ENCODE measurements at places on chromosomes 7 and 10.

DNA sequence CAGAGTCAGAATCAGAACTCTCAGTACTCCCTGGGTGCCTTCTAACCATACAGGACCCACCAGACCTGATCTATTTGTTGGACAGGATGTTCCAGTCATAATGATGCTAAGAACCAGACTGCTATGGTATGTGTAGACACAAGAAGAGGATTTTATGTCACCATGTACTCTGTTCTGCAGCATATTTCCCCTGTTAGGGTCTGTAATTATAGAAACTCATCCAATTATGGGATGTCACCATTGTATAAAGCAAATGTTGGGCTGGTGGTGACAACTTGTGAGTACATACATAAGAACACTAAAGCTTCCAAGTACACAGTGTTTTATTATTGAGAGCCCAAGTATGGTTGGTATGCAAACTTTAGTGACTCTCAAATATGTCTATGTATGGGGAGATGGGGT lies 67.1 kb upstream of the AGBL3 start:
- DNase-seq, result no peak

DNA sequence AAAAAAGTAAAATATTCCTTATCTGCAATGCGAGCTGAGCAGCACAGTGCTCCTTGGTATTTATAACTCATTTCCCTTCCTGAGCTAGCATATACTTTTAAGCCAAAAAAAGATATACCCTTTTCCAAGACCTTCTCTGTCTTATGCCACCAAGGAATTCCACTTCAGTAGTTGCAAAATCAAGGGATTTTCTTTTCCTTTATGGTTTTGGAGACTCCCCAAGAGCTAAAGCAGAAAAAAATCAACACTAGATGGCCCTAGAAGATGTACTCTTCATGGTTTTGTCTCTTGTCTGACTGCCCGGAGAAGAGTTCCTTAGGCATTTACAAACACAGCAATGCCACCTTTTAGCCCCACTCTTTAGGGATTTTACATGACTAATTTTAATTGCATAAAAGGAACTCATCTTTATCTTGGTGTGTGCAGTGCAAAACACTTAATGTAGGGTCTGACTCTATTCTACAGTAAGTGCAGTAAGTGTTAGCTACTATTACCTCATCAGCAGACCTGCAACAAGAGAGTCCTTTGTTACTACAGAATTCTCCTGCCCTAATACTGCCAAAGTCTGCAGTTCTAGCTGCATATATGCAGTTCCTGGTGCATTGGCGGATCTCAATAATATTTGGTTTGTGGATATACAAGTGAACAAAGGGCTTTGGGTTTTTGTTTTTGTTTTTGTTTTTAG lies 443.3 kb downstream of the GFRA1 start:
- no peak for DNase-seq

DNA sequence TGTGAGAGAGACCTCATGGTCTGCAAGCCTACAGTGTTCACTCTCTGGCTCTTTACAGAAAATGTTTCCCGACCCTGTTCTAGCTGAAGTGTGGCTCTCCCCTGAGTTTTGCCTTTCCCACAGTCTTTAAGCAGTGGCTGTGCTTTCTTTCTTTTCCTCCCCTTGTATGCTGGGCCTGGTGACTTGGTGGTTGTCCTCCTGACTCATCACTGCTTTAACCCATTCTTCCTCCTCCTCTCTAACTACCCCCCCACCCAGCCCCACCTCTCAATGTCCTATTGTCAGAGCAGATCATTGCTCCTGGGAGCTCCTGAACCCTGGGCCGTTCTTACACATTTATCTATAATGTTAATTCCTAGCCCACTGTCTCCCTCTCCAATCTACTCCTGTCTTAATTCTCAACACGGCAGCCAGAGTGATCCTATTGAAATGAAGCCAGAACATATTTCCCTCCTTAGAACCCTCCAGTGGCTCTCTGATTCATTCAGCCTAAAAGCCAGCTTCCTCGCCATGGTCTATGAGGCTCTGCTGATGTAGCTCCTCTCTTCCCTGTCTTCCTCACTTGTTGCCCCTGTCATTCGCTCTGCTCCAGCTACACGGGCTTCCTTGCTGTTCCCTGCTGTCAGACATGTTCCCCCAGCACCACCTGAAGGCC lies 55.0 kb downstream of the DENND11 start:
- no peak for DNase-seq

DNA sequence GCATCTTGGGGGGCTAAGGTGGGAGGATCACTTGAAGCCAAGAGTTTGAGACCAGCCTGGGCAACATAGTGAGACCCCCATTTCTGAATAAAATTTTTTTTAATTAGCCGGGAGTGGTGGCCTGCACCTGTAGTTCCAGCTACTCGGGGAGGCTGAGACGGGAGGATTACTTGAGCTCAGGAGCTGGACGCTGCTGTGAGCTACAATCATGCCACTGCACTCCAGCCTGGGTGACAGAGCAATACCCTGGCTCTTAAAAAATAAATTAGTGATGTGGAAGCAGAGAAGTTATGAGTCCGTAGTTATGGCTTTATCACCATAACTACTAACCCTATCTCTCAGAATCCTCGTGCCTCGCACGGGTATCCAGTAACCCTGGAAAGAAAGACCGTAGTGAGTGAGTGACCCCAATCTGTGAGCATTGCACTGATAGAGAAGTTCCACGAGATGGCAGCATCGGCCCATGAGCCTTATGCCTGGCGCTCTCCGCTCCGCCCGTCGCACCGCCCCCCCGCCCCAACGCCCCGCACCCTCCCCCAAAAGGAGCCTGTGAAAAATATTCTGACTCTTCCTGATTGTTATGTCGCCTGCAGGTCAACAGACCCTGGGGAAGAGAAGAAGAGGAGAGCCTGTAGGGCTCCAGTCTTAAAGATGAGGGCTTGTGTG lies 4.9 kb upstream of the SLC29A3 start:
- peak; percentile 76 for DNase-seq

GRCh38 chr10:46548498-46549090 lies 7.9 kb downstream of the GPRIN2 start:
- DNase-seq, result no peak
